Renal pelvis (tissue), 12 donors: ENCODE measurements at places on chromosomes 5 and 9. TPM values are rescaled to one million over a fixed set of nuclear protein-coding genes. Genes with fewer than 3 reads are reported as not detected.
A peak's percentile ranks its signal among the peaks of the same experiment; 100 is the strongest.

GRCh38 chr9:135281151-135281550 is 193.7 kb downstream of the OLFM1 start:
- DNase-seq, result no peak

GRCh38 chr5:900781-901180 is 8.1 kb downstream of the TRIP13 start:
- no peak for DNase-seq

GRCh38 chr5:83474991-83475390 is 3.4 kb downstream of the VCAN start:
- no peak for DNase-seq

Gene SOX30
- polyA plus RNA-seq, result 0.64 TPM

GRCh38 chr9:33287087-33287490 is 3.2 kb upstream of the NFX1 start:
- peak; percentile 44 for DNase-seq

GRCh38 chr5:135310328-135310989 is 88.6 kb downstream of the MACROH2A1 start:
- no peak for DNase-seq

- DNase-seq, result no peak
These were observed 77.4 kb downstream of the WWC1 start for GRCh38 chr5:168368854-168369253.

GRCh38 chr5:44565902-44566301 is 176.7 kb upstream of the FGF10 start:
- DNase-seq, result no peak

Gene TCF7
- 14.6 TPM for polyA plus RNA-seq

DNA sequence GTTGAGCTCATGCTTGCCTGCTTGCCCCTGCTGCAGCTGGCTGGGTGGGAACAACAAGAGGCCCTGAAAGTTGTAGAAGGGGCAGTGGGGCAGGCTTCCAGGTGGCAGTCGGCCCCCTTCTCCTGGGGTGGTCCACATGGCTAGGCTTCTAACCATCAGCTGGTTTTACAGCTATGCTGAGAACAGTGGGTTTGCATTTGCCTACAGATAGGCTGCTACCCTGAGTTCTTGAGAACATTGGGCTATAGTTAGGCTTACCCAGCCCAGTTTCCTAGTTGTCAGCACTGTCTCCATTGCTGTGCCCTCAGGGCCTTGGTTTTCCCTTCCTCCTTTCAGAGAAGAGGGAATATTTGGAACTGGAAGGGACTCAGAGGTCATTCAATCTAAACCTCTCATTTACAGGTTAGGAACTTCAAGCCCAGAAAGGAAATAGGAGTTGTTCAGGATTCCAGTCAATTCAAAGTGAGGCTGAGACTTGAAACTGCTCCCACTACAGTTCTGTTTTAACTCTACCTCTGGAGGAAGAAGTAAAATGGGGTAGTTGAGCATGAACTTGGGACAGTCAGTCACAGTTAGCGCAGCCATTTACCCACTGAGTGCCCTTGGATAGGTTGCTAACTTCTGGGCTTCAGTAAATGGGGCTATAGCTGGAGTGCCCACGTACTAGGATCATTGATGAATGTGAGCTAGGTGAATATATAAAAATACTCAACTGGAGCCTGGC is 11.5 kb downstream of the LARP1 start:
- DNase-seq, result no peak

- DNase-seq, result no peak
These were observed 108.8 kb upstream of the RAPGEF1 start for GRCh38 chr9:131848570-131849160.

DNA sequence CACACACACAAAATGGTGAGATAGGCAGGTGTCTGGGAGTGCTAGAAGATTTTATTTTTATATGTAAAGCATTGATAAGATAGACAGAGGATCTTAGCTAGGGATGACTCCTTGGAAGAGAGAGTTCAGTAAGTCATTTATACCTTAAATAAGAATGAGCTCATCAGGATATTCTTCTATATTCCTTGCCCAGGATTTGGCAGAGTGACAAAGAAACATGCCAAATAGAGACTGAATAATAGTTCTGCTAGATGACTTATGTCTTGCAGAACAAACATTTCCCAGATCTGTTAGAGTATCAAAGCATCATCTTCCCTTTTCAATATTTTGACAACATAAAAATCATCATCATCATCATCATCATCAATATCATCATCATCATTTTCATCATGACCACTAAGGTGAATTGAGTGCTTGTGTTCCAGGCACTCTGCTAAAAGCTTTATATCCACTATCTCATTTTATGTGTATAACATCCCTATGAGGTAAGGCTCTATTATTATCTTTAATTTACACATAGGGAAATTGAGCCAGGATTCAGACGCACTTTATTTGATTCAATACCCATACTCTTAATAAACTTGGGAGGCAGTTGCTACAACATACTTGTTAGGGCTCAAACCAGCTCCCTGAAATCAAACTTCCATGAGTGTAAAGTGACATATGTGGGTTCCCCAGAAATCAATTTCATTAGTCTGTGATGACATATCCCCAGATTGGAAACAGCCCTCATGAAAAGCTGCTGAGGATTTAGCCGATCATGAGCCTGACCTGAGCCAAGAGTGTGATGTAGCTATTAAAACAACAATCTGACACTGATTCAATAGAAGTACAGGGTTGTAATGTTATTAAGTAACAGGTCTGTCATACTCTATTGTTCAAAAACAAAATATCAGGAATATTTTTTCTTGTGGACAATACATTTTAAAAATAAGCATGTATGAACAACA is 176.3 kb upstream of the SEMA6A start:
- DNase-seq, result no peak

GRCh38 chr9:135218331-135219225 is 131.1 kb downstream of the OLFM1 start:
- no peak for DNase-seq

Gene PPIP5K2
- 91.6 TPM for polyA plus RNA-seq

DNA sequence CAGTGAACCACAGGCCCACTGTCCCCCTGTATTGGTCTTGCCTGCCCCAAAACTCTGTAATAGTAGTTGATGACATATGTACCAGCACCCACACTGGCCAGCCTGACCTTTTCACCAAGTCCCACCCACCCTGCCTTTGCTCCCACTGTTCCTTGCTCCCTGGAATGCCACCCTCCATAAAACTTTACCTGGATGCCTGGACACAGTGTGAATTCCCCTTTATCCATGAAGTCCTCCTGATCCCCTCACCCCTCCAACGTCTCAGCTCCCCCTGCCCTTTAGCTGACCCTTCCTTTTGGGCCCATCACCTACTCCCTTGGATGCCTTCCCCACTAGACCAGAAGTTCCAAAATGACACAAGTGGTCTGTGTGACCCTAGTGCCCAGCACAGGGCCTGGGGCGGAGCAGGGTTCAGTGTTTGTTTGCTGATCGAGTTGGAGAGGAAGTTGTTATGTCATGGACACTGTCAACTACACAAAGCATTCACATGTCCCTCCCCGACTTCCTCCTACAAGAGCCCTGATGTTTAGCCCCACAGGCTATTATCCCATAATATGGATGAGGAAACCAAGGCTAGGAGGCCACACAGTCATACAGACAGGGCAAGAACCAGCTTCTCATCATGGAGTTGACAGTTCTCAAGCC is 16.1 kb downstream of the AMBP start:
- no peak for DNase-seq

Gene SOWAHA
- 3.9 TPM for polyA plus RNA-seq

DNA sequence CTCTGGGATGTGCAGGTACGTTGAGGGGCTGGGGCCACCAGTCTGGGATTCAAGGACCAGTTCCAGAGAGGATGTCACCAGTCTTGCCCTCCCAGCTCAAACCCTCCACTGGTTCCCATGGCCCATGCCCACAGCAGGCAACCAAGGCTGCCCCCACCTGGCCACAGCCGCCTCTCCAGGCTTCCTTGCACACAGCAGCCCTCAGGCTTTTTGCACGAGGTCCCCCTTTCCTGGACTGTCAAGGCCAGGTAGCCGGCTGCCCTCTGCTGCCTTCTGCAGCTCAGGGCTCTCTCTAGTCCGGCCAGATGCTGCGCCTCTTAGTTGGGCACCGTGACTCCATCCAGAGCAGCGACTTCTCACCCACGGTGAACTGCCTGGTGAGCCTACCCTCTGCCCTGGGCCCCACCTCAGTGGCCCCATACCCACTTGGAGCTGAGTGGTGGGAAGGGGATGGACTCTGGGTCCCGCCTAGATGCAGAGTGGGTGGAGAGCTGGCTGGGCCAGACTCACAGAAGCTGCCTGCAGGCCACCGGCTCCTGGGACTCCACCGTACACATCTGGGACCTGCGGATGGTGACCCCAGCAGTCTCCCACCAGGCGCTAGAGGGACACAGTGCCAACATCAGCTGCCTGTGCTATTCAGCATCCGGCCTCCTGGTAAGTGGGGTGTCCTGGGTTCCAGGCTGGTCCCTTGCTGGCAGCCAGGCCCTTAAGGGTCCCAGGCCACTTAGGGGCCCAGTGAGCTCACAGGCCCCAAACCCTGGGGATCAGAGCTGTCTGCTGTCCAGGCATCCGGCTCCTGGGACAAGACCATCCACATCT is 2.9 kb downstream of the WDR38 start:
- DNase-seq, result no peak

Gene OGN
- 28.7 TPM for polyA plus RNA-seq

DNA sequence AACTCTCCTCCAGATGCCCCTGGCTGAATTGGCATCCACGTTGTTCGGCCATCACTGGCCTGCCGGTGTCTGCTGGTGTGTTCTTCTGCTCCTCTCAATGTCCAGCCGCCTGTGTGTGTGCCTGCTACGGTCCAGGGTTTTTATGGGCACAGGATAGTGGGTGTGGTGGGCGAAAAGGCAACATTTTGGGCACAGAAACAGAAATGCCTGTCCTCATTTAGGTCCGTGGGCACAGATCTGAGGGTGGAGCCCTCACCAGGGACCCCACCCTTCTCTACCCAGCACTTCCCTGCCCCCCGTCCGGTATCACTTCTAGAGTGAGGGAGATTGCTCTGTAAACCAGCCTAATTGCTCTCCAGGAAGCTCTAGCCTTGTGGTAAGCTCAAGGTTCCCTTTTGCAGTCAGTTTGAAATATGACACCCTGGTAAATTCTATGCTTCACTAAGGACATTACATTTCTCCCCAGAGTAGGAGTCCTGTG is 410.1 kb downstream of the MAT2B start:
- DNase-seq, result peak; percentile 42

DNA sequence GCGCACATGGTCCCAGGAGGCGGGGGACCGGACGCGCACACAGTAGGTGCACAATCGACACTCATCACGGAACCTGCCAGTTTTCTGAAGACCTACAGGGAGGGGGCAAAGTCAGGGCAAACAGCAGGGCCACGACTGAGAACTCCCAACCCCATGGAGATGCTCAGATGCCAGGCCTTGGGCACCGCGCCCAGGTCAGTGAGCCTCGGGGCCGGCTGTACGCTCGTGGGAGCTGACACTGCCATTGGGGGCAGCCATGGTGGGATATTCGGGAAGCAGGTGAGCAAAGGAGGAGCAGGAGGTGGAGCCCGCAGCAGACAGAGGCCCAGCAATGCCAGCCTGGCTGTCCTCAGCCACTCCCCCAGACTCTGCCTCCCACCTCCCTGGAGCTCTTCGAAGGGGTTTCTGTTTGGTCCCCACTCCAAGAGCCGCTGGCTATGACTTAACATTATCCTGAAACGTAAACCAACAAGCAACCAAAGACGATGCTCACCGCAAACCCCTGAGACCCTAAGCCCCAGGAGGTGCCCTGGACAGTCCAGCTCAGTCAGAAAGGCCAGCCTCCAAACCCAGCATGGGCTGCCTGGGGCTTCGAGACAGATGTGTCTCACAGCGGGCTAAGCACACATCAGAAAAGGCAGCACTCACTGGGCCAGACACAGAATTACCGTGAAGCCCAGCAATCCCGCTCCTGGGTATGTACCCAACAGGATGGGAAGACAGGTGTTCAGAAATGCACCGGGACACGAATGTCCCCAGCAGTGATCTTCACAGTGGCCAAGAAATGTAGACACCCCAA is 78.4 kb downstream of the VAV2 start:
- no peak for DNase-seq

Gene C9
- polyA plus RNA-seq, result 0.44 TPM

DNA sequence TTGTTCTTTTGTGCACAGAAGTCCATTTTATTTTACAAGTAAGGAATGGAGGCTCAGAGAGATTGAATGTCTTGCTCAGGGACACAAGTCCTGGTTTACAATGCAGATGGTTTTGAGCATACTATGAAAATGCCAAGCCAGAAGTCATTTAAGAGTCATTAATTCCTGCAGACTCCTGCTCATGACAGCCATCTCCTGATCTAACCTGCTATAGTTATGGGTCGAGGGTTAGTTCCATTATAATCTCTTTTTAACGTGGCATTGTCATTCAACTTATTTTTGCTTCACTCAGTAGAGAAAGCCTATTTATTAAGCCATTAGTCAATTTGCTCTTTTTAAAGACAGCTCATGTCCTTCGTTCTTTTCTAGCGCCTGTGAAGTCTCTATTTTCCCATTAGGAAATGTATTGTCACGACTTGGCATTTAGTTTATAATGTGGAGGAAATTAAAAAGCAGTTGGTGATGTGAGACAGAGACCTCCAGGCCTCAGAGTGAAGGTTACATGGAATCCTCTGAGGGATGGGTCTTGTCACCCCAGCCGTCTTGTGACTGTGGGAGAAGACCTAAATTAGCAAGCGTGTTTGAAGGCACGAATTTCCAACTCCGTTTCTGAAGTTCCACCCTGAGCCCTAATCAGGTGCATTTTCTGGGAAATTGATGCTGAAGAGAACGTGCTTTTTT is 84.1 kb downstream of the ACTBL2 start:
- no peak for DNase-seq

DNA sequence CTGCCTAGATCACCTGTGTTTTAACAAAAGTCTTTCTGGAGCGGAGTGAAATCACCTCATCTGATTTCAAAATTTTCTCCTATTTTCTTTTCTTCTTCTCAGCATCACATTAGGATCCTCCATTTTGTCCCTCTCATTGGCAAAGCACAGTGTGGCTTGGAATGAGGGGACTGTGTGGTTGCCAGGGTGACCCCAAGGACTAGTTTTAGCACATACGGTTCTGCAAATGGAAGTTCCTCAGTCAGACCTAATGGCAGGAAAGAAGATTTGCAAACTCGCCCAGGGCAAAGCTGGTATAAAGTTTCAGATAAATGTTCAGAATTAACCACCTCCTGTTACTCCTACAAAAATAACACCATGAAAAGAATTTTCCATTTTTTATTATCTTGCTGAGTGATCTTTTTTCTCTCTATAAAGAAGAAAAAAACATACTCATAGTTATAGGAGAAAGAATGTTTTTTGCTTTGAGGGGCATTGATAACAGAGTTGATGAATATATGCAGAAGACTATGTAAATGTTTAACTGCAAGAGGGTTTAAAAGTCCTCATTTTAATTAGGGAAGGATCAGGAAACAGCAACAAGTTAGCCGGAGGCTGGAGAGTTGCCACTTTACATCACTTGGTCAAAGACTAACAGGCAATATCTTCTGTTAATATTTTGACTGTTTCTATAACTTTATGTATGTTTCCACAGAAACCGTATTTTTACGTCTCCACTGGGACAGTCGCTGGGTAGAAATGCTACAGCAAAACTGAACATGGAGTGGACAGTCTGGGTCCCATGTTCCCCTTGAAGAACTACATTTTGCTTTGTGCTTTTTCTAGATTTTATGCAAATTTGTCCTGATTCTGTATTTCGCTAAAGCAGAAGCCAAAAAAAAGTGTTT is 257.8 kb downstream of the NR2F1-AS1 start:
- peak; percentile 23 for DNase-seq

Gene PGM5
- 42.5 TPM for polyA plus RNA-seq

- peak; percentile 34 for DNase-seq
These were observed 299.4 kb upstream of the RASA1 start for GRCh38 chr5:86968301-86968753.
